ENCODE measurements at places on chromosomes 7 and 10.

GRCh38 chr7:29884399-29885272, 78.3 kb downstream of the WIPF3 start:
- no peak for DNase-seq

- no peak for DNase-seq
Measured at GRCh38 chr10:113965683-113966082, 78.0 kb upstream of the ADRB1 start.

- no peak for DNase-seq
Measured at GRCh38 chr10:113961182-113962031, 82.3 kb upstream of the ADRB1 start.

GRCh38 chr10:48511875-48512231, 93.0 kb downstream of the ARHGAP22 start:
- no peak for DNase-seq

GRCh38 chr7:159071260-159071659, 73.4 kb downstream of the VIPR2 start:
- DNase-seq: no peak

GRCh38 chr10:119537953-119538630, 4.4 kb downstream of the RGS10 start:
- DNase-seq: no peak

DNA sequence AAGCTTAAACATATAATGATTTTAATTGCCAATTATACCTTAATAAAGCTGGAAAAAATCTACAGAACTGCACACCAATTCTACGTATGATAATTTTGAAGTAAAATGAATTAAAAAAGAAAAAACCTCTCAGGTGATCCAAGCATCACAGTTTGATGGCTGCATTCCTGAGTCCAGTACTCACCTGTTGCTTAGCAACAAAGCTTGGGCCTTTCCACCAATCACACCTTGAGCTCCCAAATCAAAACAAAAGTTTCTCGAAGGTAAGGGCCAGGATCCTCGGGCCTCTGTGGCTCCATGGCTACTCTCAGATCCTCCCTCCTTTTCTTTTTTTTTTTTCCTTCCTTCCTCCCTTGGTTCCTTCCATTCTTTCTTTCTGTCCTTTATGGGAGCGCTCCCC, 137.2 kb upstream of the PCBD1 start:
- no peak for DNase-seq
